Globus pallidus (tissue), 1 donor: ENCODE measurements at places on chromosomes 3 and 15.

- no peak for DNase-seq
Measured at GRCh38 chr3:137693791-137694190, 70.3 kb upstream of the SOX14 start.

GRCh38 chr3:118436697-118437262, 597.9 kb downstream of the IGSF11 start:
- DNase-seq: no peak

DNA sequence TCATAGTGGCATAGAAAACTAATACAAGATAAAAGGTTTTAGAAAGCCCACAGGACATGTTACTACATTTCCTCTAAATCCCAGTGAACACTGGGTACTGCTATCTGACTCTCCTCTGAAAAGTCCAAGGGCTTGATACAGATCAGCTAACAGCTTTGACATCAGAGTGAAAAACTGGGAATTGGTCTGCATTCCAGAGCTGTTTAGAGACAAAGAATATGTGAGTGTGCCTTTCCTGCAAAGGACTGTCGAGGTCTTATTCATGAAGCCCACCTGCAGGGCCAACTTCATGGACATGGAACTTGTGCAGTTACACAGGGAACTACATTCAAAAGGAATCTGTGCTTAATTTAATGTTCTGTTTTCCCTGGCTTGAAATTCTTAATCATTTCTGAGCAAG, 5.2 kb upstream of the TMCO5A start:
- no peak for DNase-seq

GRCh38 chr3:34363881-34364280, 565.5 kb downstream of the PDCD6IP start:
- no peak for DNase-seq

DNA sequence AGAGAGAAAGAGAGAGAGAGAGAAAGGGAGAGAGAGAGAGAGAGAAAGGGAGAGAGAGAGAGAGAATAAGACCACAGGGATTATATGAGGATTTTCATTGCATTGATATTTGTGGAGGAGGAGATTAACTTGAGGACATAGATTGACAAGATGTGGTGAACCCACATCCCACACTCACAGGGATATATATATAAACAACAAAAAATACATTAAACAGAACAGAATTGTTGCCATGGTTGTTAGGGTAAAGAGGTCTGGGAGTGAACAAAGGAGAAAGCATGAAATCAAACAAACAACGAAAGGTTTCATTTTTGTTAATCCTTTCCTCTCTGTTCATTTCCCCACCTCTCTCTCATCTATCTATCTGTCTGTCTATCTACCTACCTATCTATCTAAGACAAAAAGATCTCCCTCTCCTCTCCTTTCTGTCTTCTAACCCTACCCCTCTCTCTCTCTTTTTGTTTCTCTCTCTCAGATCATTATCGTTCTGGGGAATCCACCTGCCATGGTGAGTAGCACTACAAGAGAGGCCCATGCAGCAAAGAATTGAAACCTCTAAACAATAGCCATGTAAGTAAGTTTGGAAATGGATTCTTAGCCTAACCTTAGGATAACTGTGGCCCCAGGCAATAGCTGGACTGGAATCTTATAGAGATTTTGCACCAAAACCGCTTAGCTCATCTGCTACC, 280.9 kb downstream of the RAP2B start:
- no peak for DNase-seq

DNA sequence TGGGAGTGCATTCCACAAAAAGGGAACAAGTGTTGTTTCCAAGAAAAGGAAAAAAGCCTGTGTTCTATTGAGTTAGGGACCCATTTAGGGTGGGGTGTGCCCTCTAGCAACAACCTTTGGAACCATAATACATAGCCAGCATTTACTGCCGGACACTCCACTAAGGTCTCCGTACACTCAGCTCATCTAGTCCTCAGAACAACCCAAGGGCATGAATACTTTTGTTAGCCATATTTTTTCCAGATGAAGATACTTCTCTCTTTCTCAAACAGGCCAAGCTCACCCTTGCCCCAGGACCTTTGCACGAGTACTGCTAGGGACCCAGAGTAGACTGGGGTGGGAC, 46.2 kb downstream of the GLDN start:
- no peak for DNase-seq

- DNase-seq: no peak
Measured at GRCh38 chr15:31164573-31164912, 63.0 kb upstream of the TRPM1 start.

- DNase-seq: no peak
Measured at GRCh38 chr3:43726521-43726920, 35.8 kb downstream of the ABHD5 start.

GRCh38 chr3:81923038-81923437, 161.6 kb upstream of the GBE1 start:
- DNase-seq: no peak
